ENCODE measurements at places on chromosomes 1 and 21. TPM values are rescaled to one million over a fixed set of nuclear protein-coding genes. Genes with fewer than 3 reads are reported as not detected.
A peak's percentile ranks its signal among the peaks of the same experiment; 100 is the strongest.

- no peaks in the 10 kb centered on the region for H3K27me3 ChIP-seq
- no peak overlapping the region for H3K4me3 ChIP-seq
- no peak overlapping the region for H3K27ac ChIP-seq
- H3K4me1 ChIP-seq, result no peaks in the 10 kb centered on the region
These were observed 45.1 kb upstream of the PALMD start for GRCh38 chr1:99600782-99601181.

DNA sequence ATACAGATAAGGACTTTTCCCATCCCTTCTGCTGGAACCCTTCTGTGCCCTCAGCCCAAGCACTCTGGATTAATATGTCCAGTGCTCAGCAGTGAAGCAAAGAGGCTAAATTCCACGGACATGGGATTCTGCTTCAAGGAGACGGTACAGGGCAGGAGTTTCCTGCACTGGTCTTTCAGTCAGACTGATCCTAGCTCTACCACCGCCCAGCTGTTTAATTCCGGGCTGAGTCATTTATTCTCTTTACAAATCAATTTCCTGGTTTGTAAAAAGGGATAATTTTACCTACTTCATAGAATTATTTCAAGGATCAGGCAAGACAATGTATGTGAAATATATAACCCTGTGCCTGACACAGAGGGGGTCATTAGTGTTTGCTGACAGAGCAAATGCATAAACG lies 41.6 kb upstream of the NRDC start:
- DNase-seq, result no peak
- no peaks in the 10 kb centered on the region for H3K4me1 ChIP-seq
- no peak overlapping the region for H3K4me3 ChIP-seq
- H3K36me3 ChIP-seq, result no peaks in the 10 kb centered on the region

Gene FCRLB
- 1.2 TPM for total RNA-seq

- DNase-seq, result no peak
- H3K36me3 ChIP-seq, result no peaks in the 10 kb centered on the region
- H3K4me3 ChIP-seq, result no peak overlapping the region
- H3K27me3 ChIP-seq, result no peaks in the 10 kb centered on the region
- no peaks in the 10 kb centered on the region for H3K4me1 ChIP-seq
These were observed 8.7 kb upstream of the TMEM52 start for GRCh38 chr1:1927751-1928150.

DNA sequence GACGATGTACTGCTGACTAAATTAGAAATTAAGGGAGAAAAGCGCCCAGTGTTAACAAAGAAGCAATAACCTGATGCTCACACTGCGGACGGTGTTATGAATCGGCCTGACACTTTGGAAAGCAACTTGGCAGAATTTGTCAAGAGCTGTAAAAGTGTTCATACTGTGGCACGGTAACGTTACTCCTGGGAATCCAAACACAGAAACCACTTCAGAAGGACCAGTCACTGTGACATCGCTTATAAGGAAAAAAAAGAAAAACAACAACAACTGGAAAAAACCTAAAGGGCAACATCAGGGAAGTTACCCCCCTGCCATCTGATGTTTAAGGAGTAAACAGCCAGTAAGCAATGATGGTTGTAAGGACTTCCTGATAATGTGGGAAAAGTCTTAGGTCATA lies 27.7 kb downstream of the CAPZB start:
- peak overlapping the region; percentile 12 for H3K27ac ChIP-seq
- no peak overlapping the region for H3K4me3 ChIP-seq
- DNase-seq, result no peak
- peaks cover 99% of the 10 kb centered on the region for H3K4me1 ChIP-seq
- H3K36me3 ChIP-seq, result no peaks in the 10 kb centered on the region

- H3K4me3 ChIP-seq, result no peak overlapping the region
- H3K27me3 ChIP-seq, result no peaks in the 10 kb centered on the region
- DNase-seq, result no peak
- no peak overlapping the region for H3K27ac ChIP-seq
These were observed 15.6 kb upstream of the ZMYM6 start for GRCh38 chr1:35047188-35047858.

DNA sequence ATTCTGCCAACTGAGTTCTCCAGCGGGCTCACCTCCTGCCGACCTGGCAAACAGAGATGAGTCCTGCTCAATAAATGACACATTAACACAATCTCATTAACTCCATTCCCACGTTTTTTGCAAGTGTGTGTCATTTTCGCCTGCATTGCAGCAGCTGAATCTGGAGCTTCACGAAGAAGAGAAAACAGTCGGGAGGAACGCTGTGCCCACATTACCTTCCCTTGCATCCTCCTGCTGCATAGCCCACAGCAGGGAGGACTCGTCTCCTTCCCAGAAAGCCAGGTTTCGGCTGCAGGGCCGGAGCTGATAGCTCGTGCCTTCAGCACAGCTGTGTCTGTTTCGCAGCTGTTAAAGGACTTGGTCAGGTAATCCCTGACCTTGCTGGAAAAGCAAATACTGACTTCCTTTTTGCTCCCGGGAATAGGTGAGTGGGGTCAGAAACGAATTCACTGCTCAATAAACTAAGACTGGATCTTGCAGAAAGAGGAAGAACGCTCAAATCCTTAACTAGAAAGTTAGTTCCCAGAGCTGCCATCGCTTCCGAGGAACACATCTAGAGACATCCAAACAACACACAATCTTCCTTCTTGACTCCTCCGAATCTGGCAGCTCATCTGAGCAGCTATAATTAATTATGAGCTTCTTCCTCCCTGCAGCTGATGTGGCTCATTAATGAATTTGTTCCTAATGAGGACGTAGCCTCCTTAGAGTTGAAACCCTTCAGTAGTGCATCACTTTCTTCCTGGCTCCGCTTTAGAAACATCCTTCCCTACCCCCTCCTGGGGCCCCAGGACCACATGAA lies 33.0 kb downstream of the KANK4 start:
- H3K4me1 ChIP-seq, result no peaks in the 10 kb centered on the region
- H3K4me3 ChIP-seq, result no peak overlapping the region
- H3K36me3 ChIP-seq, result no peaks in the 10 kb centered on the region
- H3K27ac ChIP-seq, result no peak overlapping the region
- H3K27me3 ChIP-seq, result peaks cover 4% of the 10 kb centered on the region

GRCh38 chr1:221709854-221710253 lies 32.0 kb downstream of the DUSP10 start:
- no peak for DNase-seq
- H3K4me3 ChIP-seq, result no peak overlapping the region
- no peaks in the 10 kb centered on the region for H3K36me3 ChIP-seq
- H3K4me1 ChIP-seq, result peaks cover 82% of the 10 kb centered on the region
- no peaks in the 10 kb centered on the region for H3K27me3 ChIP-seq

DNA sequence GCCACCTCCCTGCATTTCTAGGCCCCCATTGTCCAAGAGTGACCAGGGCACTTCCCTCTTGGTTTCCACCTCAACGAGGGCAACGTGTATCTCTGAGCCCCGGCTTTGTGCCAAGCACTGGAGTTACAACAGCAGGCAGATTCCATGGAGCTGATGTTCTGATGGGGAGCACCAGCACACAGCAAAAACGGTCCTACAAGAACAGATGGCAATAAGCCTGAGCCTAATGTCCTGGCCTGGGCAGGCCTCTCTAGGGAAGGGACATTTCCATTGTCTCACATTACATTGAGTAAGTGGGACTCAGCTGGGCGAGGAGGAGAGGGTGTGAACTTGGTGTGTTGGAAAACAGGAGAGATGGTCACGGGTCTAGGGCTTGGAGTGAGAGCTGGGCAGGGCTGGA lies 27.2 kb upstream of the NPPB start:
- no peak for DNase-seq
- no peak overlapping the region for H3K4me3 ChIP-seq
- H3K4me1 ChIP-seq, result no peaks in the 10 kb centered on the region

Gene GRIK1
- not detected for total RNA-seq

- H3K27me3 ChIP-seq, result peaks cover 4% of the 10 kb centered on the region
- no peaks in the 10 kb centered on the region for H3K36me3 ChIP-seq
- no peak overlapping the region for H3K4me3 ChIP-seq
- peaks cover 8% of the 10 kb centered on the region for H3K4me1 ChIP-seq
- H3K27ac ChIP-seq, result no peak overlapping the region
- DNase-seq, result no peak
These were observed 7.5 kb upstream of the SOX13 start for GRCh38 chr1:204065174-204065985.

Gene TENT5C
- 14.8 TPM for total RNA-seq
